Stimulated activated CD8-positive, alpha-beta memory T cell treated with anti-CD3 and anti-CD28 coated beads, Interleukin-12 subunit alpha, Interleukin-12 subunit beta, amount 100 ng/mL, for 4 hours (primary cell): ENCODE measurements at places on chromosomes 7 and 10.

DNA sequence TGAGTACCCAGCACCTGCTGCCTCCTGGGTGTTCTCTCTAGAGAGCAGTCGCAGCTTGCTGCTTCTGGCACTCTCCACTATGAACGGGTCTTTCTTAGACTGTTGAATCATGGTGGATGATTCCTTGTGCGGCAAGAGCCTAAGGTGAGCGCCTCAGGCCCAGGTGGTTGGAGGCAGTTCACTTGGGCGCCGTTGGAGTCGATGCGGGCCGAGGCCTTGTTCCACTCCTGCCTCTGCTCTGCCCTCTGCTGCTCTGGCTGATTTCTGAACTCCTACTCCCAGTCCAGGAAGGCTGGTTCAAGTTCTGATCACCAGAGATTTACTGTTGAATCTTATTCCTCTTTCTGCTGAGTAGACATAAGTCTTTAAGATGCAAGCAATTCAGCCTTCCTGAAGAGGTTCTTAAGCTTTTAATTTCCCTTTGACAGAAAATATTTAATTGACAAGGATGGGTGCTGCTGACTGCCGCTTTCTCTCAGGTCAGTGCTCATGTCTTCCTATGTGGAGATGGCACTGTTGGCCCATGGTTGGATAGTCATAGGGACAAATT lies 10.4 kb downstream of the YKT6 start:
- DNase-seq, result no peak

DNA sequence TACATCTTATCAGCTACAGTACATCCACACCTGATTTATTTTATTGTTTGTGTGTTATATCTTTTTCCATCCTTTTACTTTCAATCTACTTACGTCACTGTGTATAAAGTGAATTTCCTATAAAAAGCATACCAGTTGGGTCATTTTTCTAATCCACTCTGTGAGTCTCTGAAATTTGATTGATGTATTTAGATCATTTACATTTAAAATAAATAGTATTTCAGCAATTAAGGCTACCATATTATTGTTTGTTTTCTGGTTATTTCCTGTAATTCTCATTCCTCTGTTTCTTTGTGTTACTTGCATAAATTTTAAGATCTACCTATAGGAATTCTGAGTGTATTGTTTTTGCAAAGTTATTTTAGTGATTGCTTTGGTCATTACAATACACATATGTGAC lies 53.7 kb downstream of the VSTM4 start:
- no peak for DNase-seq

- DNase-seq, result no peak
Observed at GRCh38 chr7:127758845-127759244, 106.9 kb downstream of the SND1 start.

GRCh38 chr10:26445411-26446031 lies 7.4 kb downstream of the APBB1IP start:
- no peak for DNase-seq

GRCh38 chr10:70255329-70256299 lies 22.4 kb upstream of the PPA1 start:
- DNase-seq, result no peak

GRCh38 chr7:101950450-101951119 lies 133.2 kb downstream of the CUX1 start:
- DNase-seq, result no peak
